ENCODE measurements at places on chromosomes 6 and 20.
A peak's percentile ranks its signal among the peaks of the same experiment; 100 is the strongest.

DNA sequence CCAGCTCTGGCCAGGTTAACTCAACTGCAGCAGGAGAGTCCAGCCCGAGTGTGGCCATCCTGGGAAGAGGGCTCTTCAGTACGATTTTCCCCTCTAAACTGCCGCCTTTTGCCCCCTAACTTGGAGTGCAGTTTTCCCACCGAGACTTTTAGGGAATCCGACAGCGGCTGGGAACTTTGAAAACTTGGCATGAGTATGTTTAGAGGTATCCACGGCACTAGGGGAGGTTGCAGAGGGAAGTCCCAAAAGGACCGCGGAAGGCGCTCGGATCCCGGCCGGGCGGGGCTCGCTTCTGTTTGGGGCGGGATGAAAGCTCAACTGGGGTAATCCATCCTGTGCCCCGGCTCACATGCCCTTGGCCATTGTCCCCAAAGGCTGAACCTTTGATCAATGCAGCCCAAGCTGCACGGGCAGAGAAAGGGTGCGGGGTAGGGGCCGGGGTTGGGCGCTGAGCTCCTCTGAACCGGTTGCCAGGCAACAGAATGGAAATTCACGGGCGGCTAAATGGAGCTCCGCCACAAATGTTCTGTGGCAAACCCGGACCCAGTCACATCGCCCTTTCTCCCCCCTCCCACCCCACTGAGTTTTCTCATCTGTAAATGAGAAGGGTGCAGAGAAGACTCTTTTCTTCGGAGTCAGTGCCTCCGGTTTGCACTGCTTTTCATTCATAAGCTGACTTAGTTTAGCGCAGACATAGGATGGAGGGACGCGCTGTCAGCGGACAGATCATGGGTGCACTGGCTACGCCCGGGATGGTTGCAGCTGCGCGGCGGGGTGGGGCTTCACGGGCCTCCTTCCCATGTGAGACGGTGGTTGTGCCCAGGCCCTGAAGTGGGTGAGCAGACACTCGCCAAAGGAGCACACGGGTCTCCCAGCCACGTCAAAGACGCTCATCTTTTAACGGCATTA is 2.3 kb downstream of the BMP6 start:
- peak; percentile 12 for DNase-seq

DNA sequence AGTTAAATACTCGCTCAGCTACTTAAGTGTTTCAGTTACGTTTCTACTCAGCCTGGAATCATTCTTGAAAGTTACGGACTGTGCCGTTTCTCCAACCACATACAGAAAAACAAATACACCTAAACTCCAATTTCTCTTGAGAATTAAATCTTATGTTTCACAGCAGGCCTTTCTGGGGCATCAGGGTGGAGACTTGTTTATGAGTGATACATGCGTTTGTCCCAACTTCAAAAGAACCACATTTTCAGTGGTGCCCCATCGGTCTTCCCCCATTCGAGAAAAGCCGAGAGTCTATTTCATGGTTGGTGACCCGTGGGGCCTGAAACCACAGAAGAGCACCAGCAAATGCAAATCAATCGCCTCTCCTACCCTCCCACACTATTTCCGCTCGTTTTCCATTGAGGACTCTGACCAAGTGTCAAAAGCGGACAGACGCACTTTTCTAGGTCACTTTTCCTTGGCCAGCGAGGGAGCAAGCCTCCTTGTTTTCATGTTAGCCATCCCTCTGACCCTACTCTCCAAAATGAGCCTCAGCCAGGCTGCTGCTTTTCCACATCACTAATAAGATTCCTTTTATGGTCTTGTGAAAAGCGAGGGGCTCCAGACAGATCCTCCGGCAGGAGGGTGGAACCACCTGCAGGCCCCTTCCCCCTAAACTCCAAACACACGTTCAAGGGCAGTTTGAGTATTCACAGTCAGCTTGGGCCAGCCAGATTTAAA is 3.1 kb downstream of the JAG1 start:
- peak; percentile 50 for DNase-seq

DNA sequence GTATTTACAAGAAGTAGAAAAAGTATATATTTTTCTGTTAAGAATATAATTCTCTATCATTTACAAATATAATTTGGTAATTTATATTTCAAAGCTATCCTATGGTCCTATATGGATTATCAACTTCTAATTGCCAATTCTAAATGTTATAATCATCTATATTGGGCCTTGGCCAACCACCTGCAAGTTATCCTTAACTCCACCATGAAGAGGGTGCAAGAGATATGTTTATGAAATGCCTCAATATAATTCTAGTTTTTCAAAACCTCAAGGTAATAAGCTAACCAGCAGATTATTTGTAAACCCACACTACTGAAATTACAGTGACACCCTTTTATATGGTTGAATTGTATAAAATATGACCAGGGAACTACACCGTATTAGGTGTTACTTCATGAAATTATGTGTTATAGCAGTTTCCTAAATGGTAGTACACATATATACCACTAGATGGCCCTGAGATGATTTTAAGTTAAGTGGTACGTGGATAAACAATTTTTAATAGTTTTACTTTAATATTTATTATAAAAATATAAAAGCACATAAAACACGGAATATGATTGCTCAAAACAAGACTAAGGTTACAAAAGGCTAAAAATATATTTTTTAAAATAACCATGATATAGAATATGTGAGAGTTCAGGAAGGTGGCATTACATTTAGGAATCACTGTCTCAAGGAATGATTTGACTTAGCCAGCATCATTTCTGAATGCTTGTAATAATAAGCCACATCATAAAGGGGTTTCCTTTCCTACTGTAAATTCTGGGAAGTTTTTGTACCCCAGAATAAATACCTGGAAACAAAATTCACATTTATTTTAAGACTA is 9.8 kb upstream of the PNISR start:
- peak; percentile 6 for DNase-seq

- no peak for DNase-seq
Measured at GRCh38 chr6:147194652-147195411, 9.4 kb upstream of the STXBP5 start.

DNA sequence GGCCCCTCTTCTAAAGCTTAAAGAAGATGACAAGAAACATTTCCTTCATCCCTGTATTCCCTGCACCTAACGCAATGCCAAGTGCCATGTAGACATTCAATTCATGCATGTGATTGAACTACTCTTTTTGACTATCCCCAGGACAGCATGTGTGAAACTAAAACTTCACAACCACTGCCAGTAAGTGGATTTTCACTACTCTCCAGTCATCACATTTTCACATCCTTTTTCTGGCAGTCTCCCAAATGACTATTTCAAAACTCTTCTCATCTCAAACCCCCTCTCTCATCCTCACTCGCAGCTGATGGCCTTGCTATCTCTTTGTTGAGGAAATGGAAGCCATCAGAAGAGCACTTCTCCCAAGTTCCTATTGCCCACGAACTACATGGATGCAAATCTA is 122.6 kb downstream of the OPRM1 start:
- DNase-seq: no peak

- no peak for DNase-seq
Measured at GRCh38 chr6:16414205-16414604, 175.8 kb downstream of the GMPR start.

- DNase-seq: no peak
Measured at GRCh38 chr6:51934098-51934497, 153.3 kb downstream of the PKHD1 start.

DNA sequence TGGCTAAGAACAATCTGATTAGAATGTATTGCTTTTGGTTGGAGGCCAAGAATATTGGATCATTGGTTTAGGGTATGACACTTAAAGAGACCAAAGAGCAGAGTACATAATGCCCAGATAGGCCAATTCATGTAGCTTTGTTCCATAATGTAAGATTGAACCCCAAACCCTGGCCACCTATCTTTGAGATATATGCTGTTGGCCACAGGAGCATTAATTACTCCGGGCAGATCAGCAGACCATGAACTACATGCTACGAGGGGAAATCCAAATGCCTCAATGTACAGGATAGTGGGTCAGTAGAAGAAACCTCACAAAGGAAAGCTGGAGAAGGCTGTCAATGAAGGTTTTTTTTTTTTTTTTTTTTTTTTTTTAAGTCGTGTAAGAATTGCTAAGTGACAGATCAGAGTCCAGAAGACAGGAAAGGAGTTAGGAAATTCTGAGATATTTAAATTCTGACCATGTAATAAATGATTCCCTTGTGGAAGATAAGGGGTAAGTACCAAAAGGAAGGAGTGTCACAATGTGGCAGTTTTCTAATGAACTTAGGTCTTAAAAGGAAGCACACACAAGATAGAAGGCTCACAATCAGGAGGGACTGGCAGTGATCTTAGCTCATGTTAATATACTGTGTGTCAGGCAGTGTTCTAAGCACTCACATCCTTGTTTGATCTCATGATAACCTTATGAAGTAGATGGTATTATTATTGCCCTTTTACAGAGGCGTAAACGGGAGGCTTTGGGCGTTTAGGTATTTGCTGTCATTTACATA is 61.4 kb downstream of the CARMIL1 start:
- no peak for DNase-seq

DNA sequence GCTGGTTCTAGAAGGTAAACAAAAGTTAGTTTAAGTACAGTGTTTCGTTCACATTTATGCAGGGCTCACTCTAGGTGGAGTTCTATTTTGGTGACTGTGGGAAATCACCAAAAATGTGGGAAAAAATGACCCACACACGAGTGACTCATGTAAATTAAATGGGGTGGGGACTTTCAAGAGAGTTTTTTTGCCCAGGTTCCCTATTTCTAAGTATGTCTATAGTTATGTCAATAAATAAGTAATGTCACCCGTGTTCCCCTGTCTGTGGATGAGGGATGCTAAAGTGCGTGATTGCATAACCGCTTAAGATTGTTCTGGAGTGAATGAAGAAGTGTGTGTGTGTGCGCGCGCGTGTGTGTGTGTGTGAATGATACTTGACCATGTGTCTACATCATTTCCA is 69.1 kb downstream of the MYB start:
- DNase-seq: no peak

DNA sequence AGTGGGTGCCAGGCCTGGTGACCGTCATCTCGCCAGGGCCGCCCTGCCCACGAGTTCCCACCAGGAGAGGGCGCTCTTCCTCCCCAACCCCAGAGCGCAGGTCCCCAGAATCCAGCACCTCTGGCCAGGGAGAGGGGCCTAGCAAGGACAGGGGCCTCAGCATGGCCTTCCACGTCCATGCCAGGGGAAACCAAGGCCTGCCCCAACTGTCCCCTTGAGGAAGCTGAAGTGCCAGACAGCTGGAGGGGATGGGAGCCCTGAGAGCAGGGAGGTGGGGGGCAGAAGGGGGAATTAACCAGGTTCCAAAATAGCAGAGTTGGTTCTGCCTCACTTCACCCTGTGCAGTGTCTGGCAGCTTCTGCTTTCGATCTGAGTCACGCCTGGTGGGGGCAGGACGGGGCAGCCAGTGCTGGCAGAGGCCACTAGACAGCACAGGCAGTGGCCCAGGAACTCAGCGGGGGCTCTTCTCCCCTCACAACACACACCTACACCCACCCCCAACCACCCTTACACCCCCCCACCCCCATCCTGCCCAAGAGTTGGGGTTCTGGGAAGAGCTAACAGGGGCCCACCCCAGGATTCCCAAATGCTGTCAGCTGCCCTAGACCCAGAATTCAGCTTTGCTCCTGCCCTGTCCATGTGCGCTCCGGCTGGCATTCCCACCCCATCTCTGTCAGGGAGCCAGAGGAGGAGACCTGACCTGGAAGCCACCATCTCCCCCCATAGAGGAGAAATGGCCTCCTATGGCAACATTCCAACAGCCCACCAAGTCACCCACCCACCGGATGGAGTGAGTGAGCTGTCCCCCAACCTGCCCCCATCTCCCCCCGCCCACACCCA is 29.2 kb downstream of the TFEB start:
- DNase-seq: peak; percentile 4

DNA sequence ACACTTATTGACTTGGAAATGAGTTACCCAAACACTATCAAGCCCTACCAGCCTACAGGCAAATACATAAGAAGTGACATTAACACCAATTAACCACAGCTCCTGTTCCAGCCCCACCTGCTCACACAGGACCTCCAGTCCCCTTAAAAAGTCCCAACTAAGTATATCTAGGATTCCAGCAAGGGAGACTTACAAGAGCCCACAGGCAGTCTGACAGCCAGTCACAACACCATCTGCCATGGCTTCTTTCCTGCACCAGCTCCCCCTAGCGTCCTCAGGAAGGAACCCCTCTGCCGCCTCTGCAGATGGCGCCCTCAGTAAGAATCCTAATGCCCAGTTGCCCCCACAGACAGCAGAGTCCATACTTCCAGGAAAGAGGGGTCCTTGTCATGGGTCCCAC is 122.1 kb downstream of the HIVEP2 start:
- DNase-seq: no peak

DNA sequence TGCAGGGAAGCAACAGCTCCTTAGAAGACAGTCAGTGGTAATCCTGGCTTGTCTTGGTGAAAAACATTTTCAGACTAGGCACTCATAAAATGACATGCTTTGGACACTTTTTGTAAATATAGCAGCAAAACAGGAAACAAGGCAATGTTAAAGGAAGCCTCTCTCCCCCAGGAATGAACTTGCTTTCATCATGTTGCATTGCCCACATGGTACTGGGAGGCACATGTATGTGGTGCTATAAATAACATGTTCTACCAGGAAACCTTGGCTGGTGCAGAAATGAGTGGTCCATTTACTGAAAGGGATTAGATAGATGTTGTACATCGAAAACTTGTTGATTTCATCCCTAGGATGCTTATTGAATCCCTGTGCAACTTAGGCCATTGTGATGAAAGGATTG is 121.4 kb upstream of the RREB1 start:
- no peak for DNase-seq

DNA sequence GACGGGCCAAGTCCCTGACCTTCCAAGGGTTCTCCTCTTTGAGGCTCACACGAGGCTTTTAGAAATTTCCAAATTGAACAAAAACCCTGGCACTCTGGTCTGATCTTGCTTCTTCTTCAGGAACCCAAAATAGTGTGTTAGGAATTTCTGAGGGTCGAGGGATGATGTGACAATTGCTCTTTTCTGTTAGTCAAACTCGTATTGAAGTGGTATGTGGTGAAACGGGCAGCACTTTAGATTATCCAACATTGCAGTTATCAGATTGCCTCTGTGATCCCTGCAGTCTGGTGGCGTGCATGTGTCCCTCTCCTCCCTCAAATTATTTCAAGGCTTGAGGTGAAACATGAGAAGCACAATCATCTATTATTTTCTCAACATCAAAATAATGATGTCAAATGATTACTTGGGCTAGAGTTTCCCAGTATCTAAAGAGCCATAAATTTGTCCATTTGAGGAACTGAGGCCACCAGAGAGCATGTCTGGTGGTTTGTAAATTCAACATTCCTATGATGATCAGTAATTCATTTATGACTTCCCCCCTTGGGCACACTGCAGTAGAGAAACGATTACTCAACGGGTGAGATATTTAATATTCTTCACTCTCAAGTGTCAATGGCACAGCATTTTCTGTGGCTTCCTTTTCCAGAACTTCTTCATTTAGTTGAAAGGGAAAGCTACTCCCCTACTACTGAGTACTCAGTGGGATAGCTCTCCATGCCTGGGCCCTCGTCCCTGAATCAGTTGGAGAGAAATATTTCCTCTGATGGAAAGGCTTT is 308.6 kb upstream of the MAP3K7 start:
- no peak for DNase-seq

- DNase-seq: no peak
Measured at GRCh38 chr6:75550544-75551167, 51.0 kb upstream of the SENP6 start.

Data from DMS79 treated with DMSO at 0.1 percent for 48 hours (cell line).